ENCODE measurements at places on chromosomes 3 and 15. TPM values are rescaled to one million over a fixed set of nuclear protein-coding genes. Genes with fewer than 3 reads are reported as not detected.

The WNT5A gene
- total RNA-seq, result 62.0 TPM

The HIGD2B gene
- not detected for total RNA-seq

The STOML1 gene
- total RNA-seq, result 10.4 TPM

The MNS1 gene
- 9.0 TPM for total RNA-seq

DNA sequence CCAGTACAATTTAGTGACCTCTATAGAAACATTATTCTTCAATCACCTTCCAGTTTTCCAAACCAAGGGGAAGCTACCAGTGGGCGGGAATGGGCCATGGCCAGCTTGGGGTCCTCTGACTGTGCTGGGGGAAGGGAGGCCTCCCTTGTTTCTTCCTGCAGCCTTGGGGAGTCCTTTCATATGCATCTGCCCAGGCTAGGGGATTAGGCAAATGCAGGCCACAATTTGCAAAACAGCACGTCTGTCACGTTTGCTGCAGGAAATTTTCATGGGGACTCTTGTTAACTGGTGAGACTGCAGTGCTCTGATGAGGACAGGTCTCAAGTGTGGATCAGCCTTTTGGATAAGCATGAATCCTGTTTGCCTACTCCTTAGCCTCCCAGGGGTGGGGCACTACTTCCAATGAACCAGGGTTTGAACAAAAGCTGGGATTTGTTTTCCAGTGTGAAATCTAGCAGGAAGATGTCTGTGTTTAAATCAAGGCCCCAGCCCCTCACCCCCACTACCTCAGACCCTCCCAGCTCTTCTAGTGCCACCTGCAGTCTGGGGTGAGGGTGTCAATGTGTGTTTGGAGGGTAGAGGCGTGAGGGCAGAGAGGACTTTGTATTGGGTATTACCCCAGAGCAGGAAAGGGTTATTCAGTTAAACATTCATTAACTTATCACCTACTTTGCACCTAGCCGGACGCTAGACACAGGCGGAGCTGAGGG is 219.9 kb downstream of the OPA1 start:
- H3K4me1 ChIP-seq, result peaks cover 51% of the 10 kb centered on the region
- H3K27ac ChIP-seq, result peak overlapping the region; percentile 76
- H3K27me3 ChIP-seq, result no peaks in the 10 kb centered on the region
- H3K36me3 ChIP-seq, result peaks cover 3% of the 10 kb centered on the region

DNA sequence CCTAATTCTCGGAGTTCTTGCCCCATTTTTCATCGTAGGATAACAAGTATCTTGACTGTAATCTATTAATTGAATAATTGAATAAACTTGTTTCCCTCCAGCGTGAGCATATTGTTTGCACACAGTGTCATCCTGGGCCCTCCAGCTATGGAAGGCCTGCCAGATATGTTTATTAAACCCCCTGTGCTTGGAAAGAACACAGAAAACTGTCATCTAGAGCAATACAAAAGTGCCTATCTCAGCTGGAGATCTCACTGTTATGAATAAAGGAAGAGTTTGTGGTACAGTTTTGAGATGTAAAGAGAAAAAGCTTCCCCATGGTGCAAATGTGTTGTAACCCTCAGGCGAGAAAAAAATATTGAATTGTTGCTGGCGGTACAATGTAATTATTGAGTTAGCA is 405.9 kb downstream of the SOX2 start:
- H3K4me1 ChIP-seq, result peaks cover 5% of the 10 kb centered on the region
- H3K4me3 ChIP-seq, result no peak overlapping the region
- no peaks in the 10 kb centered on the region for H3K36me3 ChIP-seq
- DNase-seq, result no peak

GRCh38 chr3:134406331-134407238 is 32.3 kb upstream of the AMOTL2 start:
- DNase-seq, result no peak
- H3K4me1 ChIP-seq, result no peaks in the 10 kb centered on the region
- H3K27me3 ChIP-seq, result peaks cover 61% of the 10 kb centered on the region
- H3K27ac ChIP-seq, result no peak overlapping the region
- H3K36me3 ChIP-seq, result no peaks in the 10 kb centered on the region

GRCh38 chr15:29242456-29243242 is 27.0 kb downstream of the NSMCE3 start:
- no peak overlapping the region for H3K4me3 ChIP-seq
- H3K36me3 ChIP-seq, result no peaks in the 10 kb centered on the region
- peaks cover 3% of the 10 kb centered on the region for H3K27me3 ChIP-seq

GRCh38 chr3:105351821-105352220 is 14.9 kb upstream of the ALCAM start:
- H3K27ac ChIP-seq, result no peak overlapping the region
- H3K27me3 ChIP-seq, result peaks cover 34% of the 10 kb centered on the region
- no peak overlapping the region for H3K4me3 ChIP-seq
- DNase-seq, result no peak
